Endothelial cell of coronary artery (primary cell): ENCODE measurements at places on chromosomes 2 and 18. TPM values are rescaled to one million over a fixed set of nuclear protein-coding genes. Genes with fewer than 3 reads are reported as not detected.

The ALPG gene
- not detected in 2 replicates for total RNA-seq

The MBD2 gene
- total RNA-seq: 159 and 223 TPM in 2 replicates

The NPHP1 gene
- 2.7 and 4.3 TPM in 2 replicates for total RNA-seq

The RAB27B gene
- total RNA-seq: 0.54 and 3.5 TPM in 2 replicates
